ENCODE measurements at places on chromosomes 13 and 19.

GRCh38 chr19:22783651-22784410 is at the start of gene ZNF99:
ZNF99 (minus strand) TSS chr19:22784151; CDS start chr19:22784016, 135 bp downstream.
- peak; percentile 14 for DNase-seq

GRCh38 chr19:49422407-49423070 is 702 bp downstream of the PTH2 start:
- DNase-seq = peak; percentile 51

DNA sequence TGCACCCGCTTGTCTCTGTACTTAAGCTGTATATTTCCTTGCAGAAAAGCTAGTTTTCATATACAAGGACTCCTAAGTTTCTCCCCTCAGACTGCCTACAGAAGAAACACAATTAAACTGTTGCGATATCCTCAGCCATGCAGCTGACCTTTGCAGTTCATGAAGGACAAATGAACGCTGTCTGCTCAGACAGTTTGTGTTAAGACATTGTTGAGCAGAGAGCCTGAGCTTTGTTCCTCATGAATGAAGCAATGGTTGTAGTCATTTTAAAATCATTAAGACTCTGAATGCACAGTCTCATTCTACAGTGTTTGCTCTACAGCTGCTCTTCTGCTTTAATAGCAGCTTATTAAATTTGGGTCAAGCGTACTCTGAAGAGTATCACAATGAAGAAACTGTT is 23.2 kb upstream of the MAB21L1 start:
- no peak for DNase-seq

DNA sequence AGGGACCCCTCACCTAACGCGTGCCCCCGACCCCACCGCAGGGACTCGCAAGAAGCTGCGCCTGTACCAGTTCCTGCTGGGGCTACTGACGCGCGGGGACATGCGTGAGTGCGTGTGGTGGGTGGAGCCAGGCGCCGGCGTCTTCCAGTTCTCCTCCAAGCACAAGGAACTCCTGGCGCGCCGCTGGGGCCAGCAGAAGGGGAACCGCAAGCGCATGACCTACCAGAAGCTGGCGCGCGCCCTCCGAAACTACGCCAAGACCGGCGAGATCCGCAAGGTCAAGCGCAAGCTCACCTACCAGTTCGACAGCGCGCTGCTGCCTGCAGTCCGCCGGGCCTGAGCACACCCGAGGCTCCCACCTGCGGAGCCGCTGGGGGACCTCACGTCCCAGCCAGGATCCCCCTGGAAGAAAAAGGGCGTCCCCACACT is 4.7 kb upstream of the MYBPC2 start:
- DNase-seq = no peak

- DNase-seq = no peak
These were observed 7.1 kb upstream of the CIRBP start for GRCh38 chr19:1261798-1262622.

- DNase-seq = no peak
These were observed 29.5 kb downstream of the COMP start for GRCh38 chr19:18761531-18762110.

GRCh38 chr13:110358381-110358780 is 51.3 kb downstream of the COL4A2 start:
- no peak for DNase-seq

DNA sequence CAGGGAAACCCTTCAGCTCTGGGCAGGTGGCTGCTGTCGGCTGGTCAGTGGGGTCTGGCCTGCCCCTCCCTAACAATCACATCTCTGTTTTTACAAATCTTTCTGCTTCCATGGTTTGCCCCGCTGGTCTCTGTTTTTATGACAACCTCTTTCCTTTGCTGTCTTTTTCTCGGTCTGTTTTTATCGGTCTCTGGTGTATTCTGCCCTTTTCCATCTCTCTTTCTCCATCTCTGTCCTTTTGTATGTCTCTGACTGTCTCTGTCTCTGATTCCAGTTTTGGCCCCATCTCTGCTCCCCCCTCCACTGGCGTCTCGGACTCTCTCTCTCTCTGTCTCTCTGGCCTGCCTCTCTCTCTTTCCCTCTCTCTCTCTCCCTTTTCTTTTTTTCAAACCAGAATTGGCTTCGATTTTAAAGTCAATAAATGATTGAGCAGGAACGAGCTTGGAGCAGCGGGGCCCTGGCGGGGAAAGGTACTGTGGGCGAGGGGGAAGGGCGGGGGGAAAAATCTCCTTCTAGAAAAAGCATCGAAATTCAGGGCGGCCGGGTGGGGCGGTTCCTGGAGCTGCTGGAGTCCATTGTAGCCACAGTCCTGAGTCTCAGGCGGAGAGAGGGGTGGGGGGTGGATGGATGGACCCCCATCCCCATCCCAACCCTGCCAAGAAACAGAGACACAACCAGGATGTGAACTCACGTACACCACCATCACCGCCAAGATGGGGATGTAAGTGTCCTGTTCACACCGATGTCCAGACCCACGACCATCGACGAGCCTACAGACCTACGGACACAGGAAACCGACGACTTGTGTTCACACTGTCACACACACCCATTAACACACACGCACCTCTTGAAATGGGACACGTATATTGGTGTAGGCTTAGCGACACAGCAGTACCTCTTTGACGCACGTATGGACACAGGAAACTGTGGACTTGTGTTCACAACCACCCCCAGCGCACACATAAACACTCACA is 3.0 kb downstream of the NFIX start:
- no peak for DNase-seq

GRCh38 chr19:4208385-4209094 is 20.8 kb upstream of the EBI3 start:
- no peak for DNase-seq

DNA sequence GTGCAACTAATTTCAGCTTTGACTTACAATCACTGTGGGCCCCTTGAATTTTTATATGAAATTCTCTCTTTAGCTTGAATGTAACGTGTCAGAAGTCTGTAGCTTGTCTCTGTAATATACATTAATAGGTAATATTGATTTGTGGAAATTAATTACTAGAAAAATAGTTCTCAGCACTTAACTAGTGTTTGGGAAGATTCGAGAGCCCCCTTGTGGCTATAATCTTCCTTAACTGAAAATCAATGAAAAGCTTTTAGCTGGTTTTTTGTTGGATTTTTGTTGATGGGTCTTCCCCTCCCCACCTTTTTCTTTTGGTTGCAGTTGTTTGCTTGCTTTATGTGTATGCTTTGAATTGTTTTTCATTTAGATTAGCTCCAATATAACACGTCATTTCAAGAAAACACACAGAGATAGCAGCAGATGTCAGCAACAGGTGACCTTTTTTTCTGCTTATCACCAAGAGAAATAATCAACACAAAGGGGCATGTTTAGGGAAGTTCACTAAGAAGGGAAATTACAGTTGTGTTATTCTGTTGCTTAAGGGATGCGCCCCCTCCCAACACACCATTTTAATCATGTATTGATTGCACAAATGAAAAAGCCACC is 176.8 kb downstream of the OXGR1 start:
- DNase-seq = peak; percentile 30

DNA sequence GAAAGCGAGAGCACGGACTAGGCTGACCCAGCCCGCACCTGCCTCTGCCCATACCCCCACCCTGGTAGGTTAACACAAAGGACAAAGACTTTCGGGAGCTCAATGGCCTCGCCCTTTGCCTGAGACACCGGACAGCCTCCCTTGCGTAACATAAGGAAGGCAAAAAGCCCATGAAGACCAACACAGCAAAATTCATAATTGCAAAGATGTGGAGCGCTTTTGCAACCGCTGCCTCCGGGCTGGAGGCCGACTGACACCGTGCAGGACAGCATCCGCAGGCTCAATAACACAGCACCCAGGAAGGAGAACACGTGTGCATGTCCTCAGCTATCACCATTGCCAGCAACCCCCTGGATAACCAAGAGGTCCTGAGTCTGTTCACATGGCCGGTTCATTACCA is 15.4 kb downstream of the LILRA1 start:
- no peak for DNase-seq

GRCh38 chr13:39196965-39197646 is 158.8 kb downstream of the NHLRC3 start:
- no peak for DNase-seq

GRCh38 chr13:48456546-48456945 is 43.6 kb upstream of the LPAR6 start:
- DNase-seq = no peak

DNA sequence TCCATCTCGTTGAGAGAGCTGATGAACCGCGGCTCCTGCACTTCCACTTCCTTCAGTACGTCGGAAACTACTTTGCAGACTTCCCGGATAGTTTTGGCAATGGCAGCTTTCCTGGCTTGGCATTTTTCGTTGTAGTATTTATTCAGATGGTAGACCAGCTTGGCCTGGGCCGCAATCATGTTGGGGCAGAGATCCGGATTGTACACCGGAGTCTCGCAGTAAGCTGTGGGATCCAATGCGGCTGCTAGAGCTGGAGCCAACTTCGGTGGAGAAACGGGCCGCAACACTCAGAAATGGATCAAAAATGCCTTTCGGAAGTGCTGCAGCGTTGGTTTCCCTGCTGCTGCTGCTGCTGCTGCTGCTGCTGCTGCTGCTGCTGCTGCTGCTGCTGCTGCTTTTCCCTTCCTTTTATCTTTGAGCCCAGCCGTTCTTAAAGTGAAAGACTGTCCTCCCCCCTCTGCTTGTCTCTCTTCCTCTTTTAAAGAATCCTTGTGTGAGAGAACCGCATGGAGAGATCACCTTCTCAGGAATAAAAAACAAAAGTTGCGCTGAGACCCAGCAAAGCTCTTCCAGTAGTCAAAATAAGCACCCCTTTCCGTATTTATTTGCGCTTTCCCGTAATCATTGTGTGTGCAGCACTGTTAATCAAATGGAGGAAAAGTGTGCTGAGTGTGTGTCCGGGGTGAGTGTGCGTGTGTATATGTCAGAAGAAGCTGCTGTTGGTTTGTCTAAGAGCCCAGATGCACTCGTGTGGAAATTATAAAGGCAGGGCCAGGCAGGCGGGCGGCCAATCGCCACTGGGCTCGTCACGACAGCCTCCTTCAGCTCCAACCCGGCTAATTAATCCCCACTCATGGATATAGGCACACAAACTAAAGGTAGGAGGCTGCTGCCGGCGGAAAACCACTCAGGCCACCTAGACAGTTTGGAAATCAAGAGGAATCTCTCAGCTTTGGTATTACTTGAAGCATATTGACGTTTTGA is at the start of gene MAB21L1:
Gene MAB21L1 (minus strand): TSS at position 730 of the 984 bp plus-strand sequence. CDS start 551 bp downstream, at position 179.
- DNase-seq = no peak

GRCh38 chr19:20858861-20859260 is 64.2 kb upstream of the ZNF85 start:
- no peak for DNase-seq

DNA sequence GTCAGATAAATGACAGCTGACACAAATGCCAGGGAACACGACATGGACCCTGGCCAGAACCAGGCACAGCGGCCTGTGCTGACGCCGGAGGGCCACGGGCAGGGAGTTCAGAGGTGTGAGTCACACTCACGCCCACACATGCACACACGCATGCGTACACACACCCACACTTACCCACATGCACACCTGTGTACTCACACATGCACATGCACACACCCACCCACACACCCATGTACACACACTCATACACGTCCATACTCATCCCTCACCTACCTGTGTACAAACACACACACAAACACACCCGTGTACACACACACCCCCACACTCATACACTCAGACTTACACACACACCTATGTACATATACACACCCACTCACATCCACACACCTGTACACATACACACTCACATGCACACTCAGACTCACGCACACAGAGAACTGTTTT is 40.4 kb downstream of the MLLT1 start:
- no peak for DNase-seq

- peak; percentile 88 for DNase-seq
These were observed at the start of gene ZNF175 for GRCh38 chr19:51570962-51571575. ZNF175 (plus strand) TSS chr19:51571283; CDS start chr19:51573330, 2,047 bp downstream.

- peak; percentile 45 for DNase-seq
These were observed 16.4 kb downstream of the F10 start for GRCh38 chr13:113138792-113139551.

GRCh38 chr19:45528149-45528743 is 21.0 kb downstream of the VASP start:
- no peak for DNase-seq

GRCh38 chr13:73948848-73949529 is 185.2 kb downstream of the KLF12 start:
- no peak for DNase-seq

GRCh38 chr19:6458695-6459261 is 814 bp downstream of the SLC25A23 start:
- DNase-seq = no peak

DNA sequence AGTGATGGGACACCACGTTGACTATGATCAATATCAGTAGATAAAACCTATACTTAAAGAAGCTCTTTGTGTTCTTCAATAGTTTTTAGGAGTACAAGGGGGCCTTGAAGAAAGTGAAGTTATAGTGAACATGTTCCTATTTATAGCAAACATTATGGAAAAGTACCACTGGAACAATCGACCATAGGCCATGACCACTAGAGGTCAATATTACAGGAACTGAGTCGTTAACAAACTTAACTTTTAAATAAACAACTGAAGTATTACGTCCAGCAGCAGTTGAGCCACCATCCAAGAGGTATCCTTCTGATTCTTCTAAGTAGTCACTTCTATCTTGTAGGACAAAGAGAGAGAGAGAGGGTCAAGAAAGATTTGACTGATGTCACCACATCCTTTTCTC is 391.0 kb upstream of the SLITRK5 start:
- DNase-seq = no peak
